Camera-type eye (tissue), 1 donor: ENCODE measurements at places on chromosomes 3 and 15. TPM values are rescaled to one million over a fixed set of nuclear protein-coding genes. Genes with fewer than 3 reads are reported as not detected.

Gene SPSB4
- total RNA-seq, result 13.7 TPM

Gene PLAAT1
- 4.5 TPM for total RNA-seq

Gene MST1R
- 1.8 TPM for total RNA-seq

Gene TUSC7
- total RNA-seq, result not detected
